ENCODE measurements at places on chromosomes 3 and 15.

GRCh38 chr3:139292711-139293664 is 50.8 kb upstream of the MRPS22 start:
- DNase-seq, result no peak

- no peak for DNase-seq
Measured at GRCh38 chr3:177279118-177279815, 82.0 kb upstream of the TBL1XR1 start.

- no peak for DNase-seq
Measured at GRCh38 chr3:40321818-40322217, 12.3 kb downstream of the EIF1B start.

GRCh38 chr3:159200176-159200575 is 398.3 kb downstream of the MFSD1 start:
- no peak for DNase-seq

GRCh38 chr3:177145381-177145780 is 51.9 kb downstream of the TBL1XR1 start:
- DNase-seq, result no peak

- no peak for DNase-seq
Measured at GRCh38 chr15:59678620-59679019, 10.5 kb downstream of the BNIP2 start.

GRCh38 chr3:183381179-183381578 is 47.2 kb downstream of the MCF2L2 start:
- DNase-seq, result peak; percentile 76

GRCh38 chr15:100002086-100002620 is 268.9 kb upstream of the LYSMD4 start:
- DNase-seq, result no peak

- DNase-seq, result peak; percentile 72
Measured at GRCh38 chr15:41513506-41514227, at the start of gene LTK. Gene LTK (minus strand): TSS chr15:41513827. CDS start chr15:41513709, 118 bp downstream.

DNA sequence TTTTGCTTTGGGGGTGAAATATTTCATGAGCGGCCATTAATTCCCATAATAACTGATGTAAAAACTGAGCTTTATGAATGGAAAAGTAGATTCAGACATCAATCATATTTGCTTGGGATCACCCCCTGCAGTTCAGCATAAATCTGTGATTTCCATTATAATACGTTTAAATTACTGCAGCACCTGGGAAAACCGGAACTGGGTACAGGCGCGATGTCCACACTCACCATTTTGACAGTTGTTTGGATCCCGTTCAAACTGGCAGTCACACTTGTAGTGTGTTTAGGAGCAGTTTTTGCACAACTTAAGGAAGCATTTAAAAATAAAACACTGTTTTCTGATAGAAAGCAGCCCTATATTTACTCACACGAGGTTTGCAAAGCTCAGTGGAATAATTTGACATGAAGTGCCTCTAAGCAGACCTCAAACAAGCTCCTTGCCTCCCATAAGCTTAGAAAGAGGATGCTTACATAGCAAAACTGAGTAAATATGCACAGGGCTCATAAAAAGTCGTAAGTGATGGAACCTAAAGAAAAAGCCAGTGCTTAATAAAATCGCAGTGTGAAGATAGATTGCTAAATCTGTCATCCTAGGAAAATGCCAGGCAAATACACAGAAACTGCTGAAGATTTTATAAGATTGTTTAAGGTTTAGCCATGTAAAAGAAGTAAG is 377.6 kb downstream of the PTPRG start:
- DNase-seq, result no peak

- no peak for DNase-seq
Measured at GRCh38 chr3:20141851-20142250, 44.2 kb downstream of the SGO1 start.

DNA sequence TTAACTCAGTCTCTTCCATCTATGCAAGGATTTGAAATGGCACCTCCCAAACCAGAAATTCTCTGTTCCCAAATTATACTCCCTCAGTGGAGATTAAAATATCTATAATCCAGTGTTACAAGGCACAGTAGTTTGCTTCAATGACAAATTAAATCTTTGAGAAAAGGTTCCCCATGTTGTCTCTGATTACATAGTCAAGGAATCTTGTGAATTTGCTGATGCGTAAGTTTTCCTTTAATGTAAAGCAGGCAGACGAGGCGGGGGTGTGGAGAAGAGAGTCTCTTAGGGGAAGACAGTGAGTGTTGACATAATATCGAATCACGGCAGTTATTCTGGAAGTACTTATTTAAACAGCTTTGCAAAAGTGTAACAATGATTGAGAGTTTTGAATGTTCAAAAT is 236.4 kb upstream of the RARB start:
- DNase-seq, result no peak

DNA sequence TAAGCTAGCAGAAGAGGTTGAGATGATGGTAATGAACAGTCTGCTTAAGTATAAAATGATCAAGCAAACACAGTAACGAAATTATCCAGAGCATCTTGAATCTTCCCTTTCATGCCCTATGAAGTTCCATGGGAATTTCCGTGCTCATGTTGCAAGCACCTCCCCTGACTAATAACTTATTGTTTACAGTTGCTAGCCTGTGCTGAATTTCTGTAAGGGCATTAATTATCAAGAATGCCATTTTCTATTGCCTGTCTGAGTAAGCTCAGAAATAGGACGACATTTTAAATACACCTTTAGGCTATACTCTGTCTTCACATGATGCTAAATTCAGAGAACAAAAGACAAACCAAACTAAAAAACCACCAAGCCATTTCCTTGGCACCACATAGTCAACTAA is 257.5 kb upstream of the LRTM1 start:
- no peak for DNase-seq

DNA sequence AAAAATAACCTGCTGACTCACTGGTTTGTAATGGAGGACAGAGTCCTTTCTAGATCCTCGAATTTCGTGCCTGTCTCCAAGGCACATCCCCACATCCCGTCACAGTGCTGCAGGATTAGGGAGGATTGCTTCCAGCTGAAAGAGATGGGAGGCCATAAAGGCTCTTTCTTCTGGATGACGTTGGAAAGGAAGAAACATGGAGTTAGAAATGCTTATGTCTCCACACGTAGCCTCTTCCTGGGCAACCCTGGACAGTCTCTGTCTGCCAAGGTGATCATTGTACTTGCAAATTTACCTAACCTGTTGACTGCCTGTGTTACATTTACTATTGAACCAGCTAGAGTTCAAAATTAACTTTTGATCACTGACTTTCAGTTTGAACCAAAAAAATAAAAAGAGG is 27.6 kb upstream of the VILL start:
- no peak for DNase-seq

GRCh38 chr3:143307613-143308183 is 188.1 kb downstream of the CHST2 start:
- peak; percentile 90 for DNase-seq

DNA sequence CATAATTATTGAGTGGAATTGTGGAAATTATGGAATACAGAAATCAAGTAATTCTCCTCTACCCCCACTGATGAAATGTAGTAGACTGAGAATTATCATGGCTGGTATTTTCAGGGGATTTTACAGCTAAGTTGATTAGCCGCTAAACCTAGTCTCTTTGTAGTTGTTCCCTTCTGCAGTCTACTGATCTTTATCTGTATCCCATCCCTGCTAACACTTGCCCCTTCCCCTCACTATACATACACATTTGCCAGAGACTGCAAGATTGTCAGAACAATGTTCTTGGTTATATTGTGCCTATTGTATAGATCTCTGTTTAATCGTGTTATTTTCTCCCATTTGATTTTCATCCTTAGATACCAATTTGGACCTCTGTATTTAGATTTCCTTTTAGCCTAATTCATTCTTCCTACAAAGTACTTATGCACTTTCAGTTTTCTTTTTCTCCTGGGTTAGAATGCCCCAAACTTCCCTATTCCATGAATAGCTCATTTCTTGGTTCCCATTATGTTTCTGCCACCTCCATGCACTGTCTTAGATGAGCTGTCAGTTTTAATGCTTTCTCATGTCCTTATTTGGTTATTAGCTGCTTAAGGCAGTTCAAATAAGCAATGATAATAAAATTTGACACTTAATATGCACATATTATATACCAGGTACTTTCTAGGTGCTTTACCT is 86.9 kb downstream of the CDIN1 start:
- DNase-seq, result no peak

DNA sequence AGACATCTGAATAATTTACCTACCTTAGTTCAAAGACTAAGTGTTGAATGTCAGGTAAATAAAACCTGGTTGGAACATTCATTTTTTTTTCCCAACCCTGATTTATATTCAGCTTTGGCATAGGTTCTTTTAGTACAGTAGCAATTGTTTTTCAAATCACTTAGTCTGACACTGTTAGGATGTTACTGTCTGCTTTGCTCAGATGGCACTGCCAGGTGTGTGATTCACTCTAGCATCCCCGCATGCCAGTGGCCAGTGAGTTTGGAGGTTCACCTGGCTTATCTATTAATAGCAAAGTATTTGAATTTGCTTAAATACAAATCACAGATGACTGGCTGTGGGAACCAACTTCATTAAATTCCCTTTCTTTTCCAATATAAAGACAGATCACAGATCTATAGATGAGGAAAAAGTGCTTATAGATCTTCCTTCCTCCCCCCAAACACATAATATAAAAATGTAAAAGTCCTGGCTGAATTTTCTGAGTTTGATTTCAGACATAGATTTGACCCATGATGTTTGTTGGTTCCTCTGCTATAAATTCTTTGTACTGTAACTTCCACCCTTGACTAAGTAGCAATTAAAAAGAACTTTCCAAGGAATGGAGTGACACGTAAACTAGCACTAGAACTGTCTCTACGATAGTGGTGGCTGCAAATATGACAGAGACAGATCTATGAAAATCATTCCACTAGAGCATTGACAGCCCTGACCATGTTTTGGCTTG is 3.9 kb downstream of the THBS1 start:
- no peak for DNase-seq

- DNase-seq, result no peak
Measured at GRCh38 chr3:52313774-52314188, 2.3 kb upstream of the DNAH1 start.

DNA sequence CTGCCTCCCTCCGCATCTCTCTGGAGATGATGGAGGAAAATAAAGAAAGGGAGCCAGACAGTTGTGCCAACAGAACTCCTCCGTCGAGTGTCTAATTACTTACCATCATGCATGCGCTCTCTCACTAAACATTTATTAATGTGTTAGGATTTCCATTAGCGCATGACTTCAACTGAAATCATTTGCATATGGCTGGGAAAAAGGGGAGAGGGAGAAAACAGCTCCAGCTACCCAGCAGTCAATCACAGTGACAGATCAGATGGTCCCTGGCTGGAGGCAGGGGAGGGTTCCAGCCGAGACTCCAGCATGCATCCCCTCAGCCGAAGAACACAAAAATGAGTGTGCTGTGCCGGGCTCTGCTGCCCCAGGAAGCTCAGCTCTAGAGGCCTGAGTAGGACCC is 6.8 kb upstream of the RHO start:
- no peak for DNase-seq

- DNase-seq, result no peak
Measured at GRCh38 chr15:73388256-73388781, 19.6 kb upstream of the HCN4 start.

DNA sequence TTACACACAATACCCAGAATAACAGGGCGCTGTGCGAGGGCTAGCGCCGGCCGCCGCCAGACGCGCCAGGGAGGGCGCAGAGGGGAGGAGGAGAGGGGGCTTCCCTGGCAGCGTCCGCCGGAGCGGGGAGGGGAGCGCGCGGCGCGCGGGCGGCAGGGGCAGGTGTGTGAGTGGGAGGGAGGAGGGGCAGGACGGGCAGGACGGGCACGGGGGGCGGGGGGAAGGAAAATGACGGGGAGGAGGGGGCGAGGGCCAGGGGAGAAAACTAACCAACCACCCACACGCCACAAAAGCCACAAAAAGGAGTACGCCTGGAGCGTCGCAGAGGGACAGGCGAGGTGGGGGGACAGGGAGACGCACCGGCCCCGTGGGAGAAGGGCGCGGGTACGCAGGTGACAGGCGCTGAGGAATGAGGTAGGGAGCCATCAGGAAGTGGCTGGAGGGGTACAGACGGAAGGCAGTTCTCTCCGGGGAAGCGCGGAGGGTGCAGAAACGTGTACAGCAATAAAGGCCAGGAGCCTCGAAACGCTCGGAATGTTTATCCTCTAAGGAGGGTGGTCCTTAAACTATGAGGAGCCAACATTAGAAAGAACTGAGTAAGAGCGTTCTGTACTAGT is 610 bp upstream of the SATB1 start:
- peak; percentile 71 for DNase-seq

GRCh38 chr3:172562871-172563865 is 39.9 kb upstream of the TNFSF10 start:
- no peak for DNase-seq

GRCh38 chr15:57769266-57769665 is 62.8 kb downstream of the POLR2M start:
- DNase-seq, result no peak

DNA sequence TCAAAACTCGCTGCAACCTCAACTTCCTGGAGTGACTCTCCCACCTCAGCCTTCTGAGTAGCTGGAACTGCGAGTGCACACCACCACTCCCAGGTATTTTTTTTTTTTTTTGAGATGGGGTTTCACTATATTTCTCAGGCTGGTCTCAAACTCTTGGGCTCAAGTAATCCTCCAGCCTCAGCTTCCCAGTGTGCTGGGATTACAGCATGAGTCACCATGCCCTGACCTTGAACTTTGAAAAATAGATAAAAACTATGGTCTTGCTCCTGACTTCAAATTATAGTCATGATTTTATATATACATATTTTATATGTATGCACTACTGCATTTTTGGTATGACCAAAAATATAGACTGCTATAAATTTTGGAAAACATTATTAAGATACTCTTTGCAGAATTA is 6.9 kb upstream of the PLSCR5 start:
- no peak for DNase-seq

GRCh38 chr3:6220447-6220846 is 640.5 kb upstream of the GRM7 start:
- DNase-seq, result peak; percentile 6

DNA sequence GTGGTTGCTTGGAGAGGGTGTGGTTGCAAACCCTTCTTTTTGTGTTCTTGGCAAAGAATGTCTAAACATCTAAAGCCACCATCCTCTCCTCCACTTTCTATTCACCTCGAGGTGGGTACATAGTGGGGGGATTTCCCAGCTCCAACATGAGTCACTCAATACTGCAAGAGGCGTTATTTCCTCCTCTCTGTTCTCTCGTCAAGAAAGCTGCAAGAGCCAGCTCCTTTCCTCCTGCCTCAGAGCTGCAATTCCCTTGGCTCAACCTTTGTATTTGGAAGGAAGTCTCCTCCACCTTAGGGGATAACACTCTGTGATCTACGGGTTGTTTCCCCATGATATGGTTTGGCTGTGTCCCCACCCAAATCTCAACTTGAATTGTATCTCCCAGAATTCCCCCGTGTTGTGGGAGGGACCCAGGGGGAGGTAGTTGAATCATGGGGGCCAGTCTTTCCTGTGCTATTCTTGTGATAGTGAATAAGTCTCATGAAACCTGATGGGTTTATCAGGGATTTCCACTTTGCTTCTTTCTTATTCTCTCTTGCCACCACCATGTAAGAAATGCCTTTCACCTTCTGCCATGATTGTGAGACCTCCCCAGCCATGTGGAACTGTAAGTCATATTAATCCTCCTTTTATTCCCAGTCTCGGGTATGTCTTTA is 138.4 kb downstream of the PLCL2 start:
- no peak for DNase-seq

All from hematopoietic multipotent progenitor cell treated with erythropoietin and hydrocortisone succinate and interleukin-3 and kit ligand, for 6 days (in vitro differentiated cells).